ENCODE measurements at places on chromosomes 6 and 20.

DNA sequence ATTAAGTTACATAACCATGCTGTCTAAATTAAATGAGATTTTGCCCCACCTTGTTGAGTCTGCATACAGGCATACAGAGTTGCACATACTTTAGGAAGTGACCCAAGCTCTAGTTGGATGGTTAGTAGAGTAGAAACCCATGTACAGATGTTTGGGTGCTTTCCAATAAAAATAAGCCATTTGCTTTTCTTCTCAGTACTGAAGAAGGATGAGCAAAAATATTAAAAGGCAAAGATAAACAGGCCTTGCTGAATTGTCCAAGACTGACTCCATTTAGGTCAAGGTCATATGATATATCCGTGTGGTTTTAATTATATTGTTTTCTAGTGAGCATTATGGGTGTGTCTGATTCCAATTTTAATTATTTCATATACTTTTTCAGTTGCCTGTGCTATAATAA is 589.4 kb downstream of the RFPL4B start:
- H3K4me1 ChIP-seq, result peaks cover 13% of the 10 kb centered on the region
- DNase-seq, result peak; percentile 59
- H3K27ac ChIP-seq, result no peak overlapping the region

GRCh38 chr6:41247882-41248705 is 19.9 kb downstream of the TREML4 start:
- no peaks in the 10 kb centered on the region for H3K27me3 ChIP-seq
- no peak overlapping the region for H3K4me3 ChIP-seq
- no peak overlapping the region for H3K27ac ChIP-seq
- no peaks in the 10 kb centered on the region for H3K36me3 ChIP-seq
- H3K4me1 ChIP-seq, result no peaks in the 10 kb centered on the region

DNA sequence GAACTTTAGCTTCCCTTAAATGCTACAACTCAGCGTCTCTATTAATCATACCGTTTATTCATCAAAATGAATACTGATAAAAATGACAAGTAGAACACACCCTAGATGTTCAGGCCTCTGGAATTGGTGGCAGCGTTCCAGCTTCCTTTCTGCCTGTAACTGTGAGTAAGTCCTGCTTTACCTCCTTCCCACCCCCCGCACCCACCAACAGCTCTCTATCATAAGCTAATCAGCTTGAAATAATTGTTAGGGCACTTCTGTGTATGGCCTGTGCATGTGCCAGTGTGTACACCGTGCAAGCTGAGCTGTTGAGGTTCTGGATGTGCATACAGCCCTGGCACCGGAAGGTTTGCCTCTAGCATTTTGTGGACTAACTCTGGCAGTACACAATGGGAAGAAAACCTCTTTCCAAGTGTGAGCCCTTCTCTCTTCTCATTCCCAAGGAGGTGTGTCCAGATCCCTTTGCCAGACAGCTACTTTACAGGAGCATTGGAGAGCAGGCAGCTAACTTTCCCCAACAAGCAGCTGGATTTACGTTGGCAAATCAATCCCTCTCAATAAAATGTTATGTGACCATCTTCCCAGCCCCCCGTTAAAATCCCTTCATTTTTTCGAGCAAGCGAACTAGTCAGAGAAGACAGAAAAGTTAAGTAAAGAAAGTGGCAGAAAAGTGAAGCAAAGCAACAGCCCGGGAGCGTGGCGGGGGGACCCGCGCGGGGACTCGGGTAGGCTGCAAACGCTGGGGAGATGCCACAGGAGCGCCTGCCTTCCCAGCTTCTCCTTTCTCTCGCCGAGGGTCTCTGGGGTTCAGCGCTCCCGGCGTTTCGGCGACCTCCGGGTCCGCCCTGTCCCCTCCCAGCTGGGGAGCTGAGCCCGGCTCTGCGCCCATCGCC is 803 bp upstream of the ADGRG6 start:
- H3K36me3 ChIP-seq, result no peaks in the 10 kb centered on the region
- H3K4me1 ChIP-seq, result peaks cover 18% of the 10 kb centered on the region
- no peaks in the 10 kb centered on the region for H3K27me3 ChIP-seq
- peak; percentile 40 for DNase-seq
- H3K4me3 ChIP-seq, result peak overlapping the region; percentile 75

- no peaks in the 10 kb centered on the region for H3K36me3 ChIP-seq
- H3K27ac ChIP-seq, result no peak overlapping the region
- peaks cover 7% of the 10 kb centered on the region for H3K27me3 ChIP-seq
- H3K4me1 ChIP-seq, result no peaks in the 10 kb centered on the region
Measured at GRCh38 chr6:170500955-170501590, 52.0 kb downstream of the PSMB1 start.

DNA sequence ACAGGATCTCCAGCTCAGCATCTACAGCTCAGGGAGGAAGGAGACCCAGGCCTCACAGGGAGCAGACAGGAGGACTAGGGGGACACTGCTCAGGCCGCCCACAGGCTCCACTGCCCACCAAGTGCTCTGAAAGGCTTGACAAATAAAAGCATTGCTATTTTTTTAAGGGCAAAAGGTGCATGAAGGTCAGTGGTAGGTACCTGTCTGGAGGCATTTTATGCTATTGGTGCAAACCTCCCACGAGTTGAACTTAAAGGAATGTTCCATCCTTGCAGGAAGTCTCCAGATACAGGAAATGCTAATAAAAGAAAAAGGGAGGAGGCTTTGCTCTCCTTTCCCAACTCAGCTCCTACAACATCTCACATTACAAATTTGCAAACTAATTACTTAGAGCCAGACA is 228.1 kb downstream of the FOXC1 start:
- no peaks in the 10 kb centered on the region for H3K36me3 ChIP-seq
- no peak for DNase-seq
- peaks cover 8% of the 10 kb centered on the region for H3K4me1 ChIP-seq
- H3K4me3 ChIP-seq, result no peak overlapping the region

- H3K4me1 ChIP-seq, result peaks cover 34% of the 10 kb centered on the region
- no peaks in the 10 kb centered on the region for H3K27me3 ChIP-seq
- no peak overlapping the region for H3K27ac ChIP-seq
- no peaks in the 10 kb centered on the region for H3K36me3 ChIP-seq
- H3K4me3 ChIP-seq, result no peak overlapping the region
Measured at GRCh38 chr6:74942130-74942529, 263.7 kb downstream of the COL12A1 start.

DNA sequence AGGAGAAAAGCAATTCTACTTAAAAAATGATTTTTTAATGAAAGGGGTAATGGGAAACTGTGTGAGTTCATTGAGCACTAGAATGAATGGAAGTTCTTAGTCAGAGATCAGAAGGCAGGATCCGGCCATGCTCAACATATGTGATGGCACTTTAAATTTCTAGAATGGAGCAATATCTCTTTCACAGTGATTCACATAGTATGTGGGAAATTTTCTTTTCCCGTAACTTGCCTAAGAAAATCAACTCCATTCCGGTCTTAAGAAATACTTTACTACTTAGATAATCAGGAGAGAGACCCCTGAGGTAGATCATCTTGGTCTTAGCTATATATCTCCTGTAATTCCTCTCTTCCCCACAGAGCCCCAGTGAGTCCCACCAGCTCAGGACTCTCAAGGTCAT is 131.8 kb downstream of the SCML4 start:
- DNase-seq, result peak; percentile 95
- H3K4me3 ChIP-seq, result no peak overlapping the region
- H3K27me3 ChIP-seq, result no peaks in the 10 kb centered on the region
- H3K27ac ChIP-seq, result peak overlapping the region; percentile 98
- no peaks in the 10 kb centered on the region for H3K36me3 ChIP-seq

DNA sequence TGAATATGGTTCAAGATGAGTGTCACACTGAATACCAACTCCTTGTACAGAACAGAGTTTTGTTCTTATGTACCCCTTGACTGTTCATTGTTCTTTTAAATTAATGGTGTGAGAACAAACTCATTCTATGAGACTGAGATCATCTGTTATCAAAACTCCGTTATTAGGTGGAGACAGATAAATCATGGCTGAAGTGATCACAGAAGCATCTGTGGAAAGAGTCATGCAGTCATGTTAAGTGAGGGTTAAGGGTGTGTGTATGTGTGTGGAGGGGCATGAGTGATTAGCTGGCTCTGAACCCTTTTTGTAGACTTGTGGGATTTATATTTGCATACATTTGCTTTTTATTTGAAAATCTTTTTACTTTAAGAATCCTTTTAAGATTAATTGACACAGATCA is 24.7 kb downstream of the ADGRG6 start:
- H3K27ac ChIP-seq, result no peak overlapping the region
- H3K27me3 ChIP-seq, result no peaks in the 10 kb centered on the region
- no peak for DNase-seq
- H3K4me1 ChIP-seq, result no peaks in the 10 kb centered on the region

DNA sequence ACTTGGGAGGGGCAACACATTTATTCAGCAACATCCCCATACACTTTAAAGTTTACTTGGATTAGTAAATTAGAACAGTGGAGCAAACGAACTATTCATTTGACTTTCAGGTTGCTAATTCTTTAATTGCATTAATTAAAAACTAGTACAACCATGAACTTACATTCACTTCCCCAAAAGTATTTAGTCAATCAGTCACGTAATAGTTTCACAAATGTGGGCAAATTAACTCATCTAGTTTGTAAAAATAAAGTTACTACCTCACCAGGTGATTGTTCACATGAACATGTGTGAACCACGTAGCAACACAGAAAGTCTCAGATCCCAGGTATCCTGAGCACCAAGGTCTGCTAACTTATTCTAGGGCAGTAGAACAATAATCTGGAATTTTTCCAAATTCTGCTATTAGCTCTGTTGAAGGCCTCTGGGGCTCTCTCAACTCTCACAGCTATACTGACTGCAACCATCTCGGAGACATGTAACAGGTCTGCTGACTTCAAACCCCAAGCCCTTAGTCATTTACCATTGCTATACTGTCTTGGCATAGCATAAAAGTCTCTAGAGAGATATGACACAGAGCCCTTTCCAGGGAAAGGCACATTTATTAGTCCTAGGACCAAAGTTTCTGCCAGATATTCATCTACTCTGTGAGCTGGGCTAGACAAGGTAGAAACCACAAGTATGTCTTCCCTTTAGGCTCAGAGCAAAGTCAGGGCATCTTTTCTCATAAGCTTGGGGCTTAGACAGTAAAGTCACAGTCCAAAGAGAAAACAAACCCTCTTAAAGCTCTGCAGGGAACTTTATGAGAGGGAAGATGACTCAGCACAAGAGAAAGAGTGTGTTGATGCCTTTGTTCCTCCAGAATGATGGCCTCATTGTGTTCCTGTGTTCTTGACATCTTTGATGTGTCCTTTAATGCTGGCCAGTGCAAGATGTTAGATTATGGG is 50.9 kb upstream of the CCDC28A start:
- no peaks in the 10 kb centered on the region for H3K36me3 ChIP-seq
- H3K4me3 ChIP-seq, result no peak overlapping the region
- DNase-seq, result peak; percentile 46
- no peaks in the 10 kb centered on the region for H3K4me1 ChIP-seq

GRCh38 chr6:110514818-110515217 is 38.4 kb upstream of the SLC22A16 start:
- peaks cover 9% of the 10 kb centered on the region for H3K4me1 ChIP-seq
- H3K27me3 ChIP-seq, result peaks cover 27% of the 10 kb centered on the region
- no peak overlapping the region for H3K4me3 ChIP-seq
- no peak for DNase-seq
- no peaks in the 10 kb centered on the region for H3K36me3 ChIP-seq
- H3K27ac ChIP-seq, result no peak overlapping the region

DNA sequence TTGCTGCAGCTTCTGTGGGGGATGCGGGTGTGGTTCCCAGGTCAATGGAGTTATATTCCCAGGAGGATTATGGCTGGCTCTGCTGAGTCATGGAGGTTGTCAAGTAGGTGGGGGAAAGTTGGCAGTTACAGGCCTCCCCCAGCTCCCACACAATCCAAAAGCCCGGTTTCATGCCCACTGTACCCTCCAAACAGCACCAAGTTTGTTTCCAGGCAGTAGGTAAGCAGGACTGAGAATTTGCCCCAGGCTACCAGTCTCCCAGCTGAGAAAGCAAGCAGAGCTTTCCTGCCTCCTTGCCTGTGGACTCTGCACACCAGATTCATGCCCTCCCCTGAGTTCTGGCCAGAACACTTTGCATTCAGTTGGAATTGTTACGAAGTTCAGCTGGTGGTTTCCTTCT is 578.2 kb downstream of the MEI4 start:
- H3K27me3 ChIP-seq, result no peaks in the 10 kb centered on the region
- no peaks in the 10 kb centered on the region for H3K4me1 ChIP-seq
- no peak for DNase-seq
- H3K36me3 ChIP-seq, result no peaks in the 10 kb centered on the region

DNA sequence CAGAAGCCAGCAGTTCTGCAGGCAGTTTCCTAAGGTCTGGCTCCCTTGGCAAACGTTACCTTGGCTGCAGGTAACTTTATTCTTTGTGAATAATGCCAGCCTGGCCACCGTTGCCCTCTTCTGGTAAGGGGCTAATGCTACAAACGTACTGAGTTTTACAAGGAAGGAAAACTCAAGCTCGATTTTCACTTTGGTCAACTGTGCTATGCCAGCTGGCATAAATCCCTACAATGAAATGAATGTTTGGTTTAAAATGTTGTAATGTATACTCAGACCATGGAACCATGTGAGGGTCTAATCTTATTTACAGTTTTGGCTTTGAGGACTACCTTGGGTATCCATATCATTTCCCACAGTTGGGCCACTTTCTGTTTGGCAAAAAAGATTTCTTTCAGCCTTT is 101.4 kb downstream of the SLX4IP start:
- no peak for DNase-seq
- H3K36me3 ChIP-seq, result no peaks in the 10 kb centered on the region
- no peak overlapping the region for H3K27ac ChIP-seq
- peaks cover 31% of the 10 kb centered on the region for H3K4me1 ChIP-seq
- H3K4me3 ChIP-seq, result no peak overlapping the region

- no peaks in the 10 kb centered on the region for H3K36me3 ChIP-seq
- no peaks in the 10 kb centered on the region for H3K4me1 ChIP-seq
- no peak overlapping the region for H3K27ac ChIP-seq
Measured at GRCh38 chr6:54935739-54936138, 89.2 kb downstream of the FAM83B start.

DNA sequence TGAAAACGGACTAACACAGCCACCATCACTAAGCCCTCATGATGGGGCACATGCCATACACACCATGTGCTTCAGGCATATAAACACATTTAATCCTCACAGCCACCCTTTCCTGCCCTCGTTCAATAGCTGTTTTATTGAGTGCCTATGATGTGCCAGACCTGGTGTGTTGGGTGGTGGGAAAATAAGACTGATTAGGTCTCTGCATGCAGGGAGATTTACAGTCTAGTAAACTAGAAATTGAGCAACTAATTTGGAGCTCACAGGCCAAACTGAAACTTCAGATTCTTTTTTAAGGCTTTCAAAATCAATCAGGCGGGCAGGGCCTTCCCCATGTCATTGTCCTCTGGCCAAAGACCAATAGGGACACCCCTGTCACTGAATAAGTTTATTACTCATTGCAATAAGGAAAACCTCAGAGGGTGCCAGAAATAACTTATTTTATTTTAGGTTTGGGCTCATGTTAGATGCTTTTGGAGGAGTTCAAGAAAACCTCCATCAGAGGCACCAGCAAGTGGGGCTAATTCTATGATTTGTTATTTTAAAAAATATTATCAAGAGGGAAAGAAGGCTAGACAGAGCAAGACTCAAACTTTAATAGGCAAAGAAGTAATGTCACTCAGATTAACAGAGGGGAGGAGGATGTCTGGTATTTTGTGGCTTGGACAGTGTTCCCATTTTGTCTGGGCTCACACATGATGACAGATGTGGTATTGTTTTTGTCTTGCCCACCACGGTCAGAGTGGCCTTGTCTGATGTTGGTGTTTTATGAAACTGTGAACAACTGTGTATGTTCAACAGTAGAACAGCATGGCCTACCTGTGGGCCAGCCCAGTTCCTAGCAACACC is 12.0 kb downstream of the ZFP64 start:
- no peak overlapping the region for H3K27ac ChIP-seq
- H3K4me1 ChIP-seq, result no peaks in the 10 kb centered on the region
- no peaks in the 10 kb centered on the region for H3K27me3 ChIP-seq
- no peak overlapping the region for H3K4me3 ChIP-seq
- H3K36me3 ChIP-seq, result 0 out of 2 replicates have a peak, but pooled peaks cover under 1% of the 10 kb centered on the region
